LoVo (cell line): ENCODE measurements at places on chromosomes 2 and 18.

- DNase-seq: no peak
Observed at GRCh38 chr2:26608557-26608956, 32.6 kb downstream of the CIB4 start.

GRCh38 chr2:196365145-196365544 lies 193.8 kb upstream of the STK17B start:
- DNase-seq: no peak

GRCh38 chr2:240339411-240340360 lies 95.8 kb upstream of the GPC1 start:
- DNase-seq: no peak

- DNase-seq: no peak
Observed at GRCh38 chr18:41647914-41648313, 307.1 kb upstream of the PIK3C3 start.

GRCh38 chr18:63168287-63168686 lies 151.3 kb downstream of the BCL2 start:
- DNase-seq: no peak

GRCh38 chr2:238945433-238946150 lies 97.7 kb downstream of the TWIST2 start:
- DNase-seq: no peak
